ENCODE measurements at places on chromosomes 16 and 17.
A peak's percentile ranks its signal among the peaks of the same experiment; 100 is the strongest.

GRCh38 chr16:71473891-71474290, 11.8 kb upstream of the ZNF23 start:
- no peak for DNase-seq

GRCh38 chr17:44828919-44829522, 1.1 kb downstream of the GJC1 start:
- peak; percentile 34 for DNase-seq

GRCh38 chr17:65753348-65753747, 191.9 kb upstream of the AXIN2 start:
- no peak for DNase-seq

GRCh38 chr16:2056077-2056476, 8.3 kb downstream of the TSC2 start:
- peak; percentile 51 for DNase-seq

DNA sequence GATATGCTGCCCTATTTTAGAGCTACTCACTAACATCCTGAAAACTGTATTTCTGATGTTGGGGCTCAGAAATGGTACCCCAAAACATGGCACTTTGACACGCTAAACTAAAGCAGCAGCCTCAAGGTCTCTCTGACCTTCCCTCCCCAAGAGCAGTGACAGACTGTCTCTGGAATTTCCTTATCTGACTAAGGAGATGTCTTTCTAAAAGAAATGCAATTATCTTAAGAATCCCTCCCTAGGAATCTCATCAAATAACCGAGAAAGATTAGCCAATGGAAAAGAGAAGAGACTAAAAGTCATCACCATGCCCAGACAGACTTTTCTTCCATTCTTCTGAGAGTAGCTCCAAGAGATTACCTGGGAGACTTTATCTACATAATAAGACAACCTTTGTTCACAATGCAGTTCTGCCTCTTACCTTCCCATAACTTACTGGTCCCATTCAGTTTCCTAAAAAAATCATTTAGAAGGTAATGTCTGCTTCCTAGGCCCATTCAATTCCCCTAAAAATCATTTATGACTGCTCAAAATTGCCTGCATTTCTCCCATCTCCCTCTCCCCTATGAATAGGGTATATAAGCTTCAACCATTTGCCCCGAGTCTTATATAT, 123.9 kb downstream of the CPPED1 start:
- DNase-seq, result peak; percentile 14

DNA sequence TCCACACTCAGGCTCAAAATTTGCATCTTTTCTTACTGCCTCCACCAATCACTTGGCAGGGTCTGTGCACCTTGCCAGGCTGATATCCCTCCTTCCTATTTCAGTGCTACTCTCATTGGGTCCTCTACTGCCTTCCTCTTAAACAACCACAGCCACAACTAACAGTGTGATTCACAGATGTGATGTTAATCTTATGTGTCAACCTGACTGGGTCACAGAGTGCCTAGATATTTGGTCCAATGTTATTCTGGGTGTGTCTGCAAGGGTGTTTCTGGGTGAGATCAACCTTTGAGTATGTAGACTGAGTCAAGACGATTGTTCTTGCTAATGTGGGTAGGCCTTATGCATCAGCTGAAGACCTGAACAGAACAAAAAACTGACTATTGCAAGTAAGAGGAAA, 51.3 kb upstream of the IRX6 start:
- DNase-seq, result no peak

DNA sequence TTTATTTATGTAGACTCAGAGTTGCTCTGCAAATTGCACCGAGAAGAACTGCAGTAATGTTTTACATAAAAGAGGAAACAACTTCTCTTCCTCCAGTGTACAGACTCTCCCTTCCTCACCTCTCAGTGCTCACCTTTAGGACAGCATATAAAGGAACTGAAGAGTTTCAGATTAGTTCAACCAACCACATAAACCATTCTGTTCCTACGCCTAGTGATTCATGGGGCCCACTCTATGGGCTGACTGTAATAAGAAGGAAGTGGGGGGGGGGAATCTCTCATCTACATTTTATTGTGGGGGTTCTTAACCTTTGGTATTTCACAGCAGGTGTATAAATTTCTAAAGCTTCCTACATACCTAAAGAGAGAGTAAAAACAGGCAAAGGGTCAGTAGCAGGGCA, 18.3 kb downstream of the ZSWIM7 start:
- DNase-seq, result no peak

- DNase-seq, result peak; percentile 11
Observed at GRCh38 chr16:70253291-70254106, 1.8 kb upstream of the EXOSC6 start.

GRCh38 chr17:72421128-72422092, 300.6 kb downstream of the SOX9 start:
- DNase-seq, result peak; percentile 98

DNA sequence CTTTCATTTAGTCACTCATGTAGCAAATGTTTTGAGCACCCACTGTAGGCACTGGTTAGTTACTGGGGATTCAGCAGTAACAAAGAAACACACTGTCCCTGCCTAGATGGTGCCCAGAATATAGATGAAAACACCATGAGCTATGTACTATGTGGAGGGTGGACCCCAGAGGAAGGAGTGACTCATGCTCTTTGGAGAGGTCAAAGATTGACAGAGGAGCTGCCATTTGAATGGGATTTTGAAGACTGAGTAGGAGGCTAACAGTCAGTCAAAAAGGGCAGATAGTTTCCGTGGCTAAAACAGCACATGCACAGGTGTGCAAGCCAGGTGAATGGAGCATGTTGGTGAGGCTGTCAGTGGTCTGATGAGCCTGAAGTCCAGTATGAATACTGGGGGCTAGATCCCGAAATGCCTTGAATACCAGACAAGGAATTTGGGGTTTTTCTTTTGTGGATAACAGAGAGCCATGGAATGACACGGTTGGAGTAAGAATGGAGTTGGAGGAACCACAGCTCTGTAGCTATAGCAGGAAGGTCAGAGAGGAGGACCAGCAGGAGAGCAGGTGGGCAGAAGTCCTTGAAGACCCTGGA, 6.1 kb downstream of the IL21R start:
- peak; percentile 23 for DNase-seq

DNA sequence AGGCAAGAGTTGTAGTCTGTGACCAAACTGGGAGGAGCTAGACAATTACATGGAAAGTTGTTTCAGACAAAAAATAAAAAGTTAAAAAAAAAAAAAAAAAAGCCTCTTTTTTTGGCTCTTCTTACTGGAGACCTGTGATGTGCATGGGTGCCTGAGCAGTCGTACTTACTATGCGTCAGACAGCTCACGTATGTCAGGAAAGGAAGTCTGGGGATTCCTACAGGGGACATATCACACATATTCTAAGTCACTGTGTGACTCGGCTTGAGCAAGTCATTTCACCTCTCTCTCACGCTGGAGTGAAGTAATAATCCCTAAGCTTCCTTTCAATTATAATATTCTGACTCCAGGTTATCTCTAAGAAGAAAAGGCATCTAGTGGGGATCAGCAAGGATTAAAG, 6.0 kb downstream of the SLFN14 start:
- no peak for DNase-seq

DNA sequence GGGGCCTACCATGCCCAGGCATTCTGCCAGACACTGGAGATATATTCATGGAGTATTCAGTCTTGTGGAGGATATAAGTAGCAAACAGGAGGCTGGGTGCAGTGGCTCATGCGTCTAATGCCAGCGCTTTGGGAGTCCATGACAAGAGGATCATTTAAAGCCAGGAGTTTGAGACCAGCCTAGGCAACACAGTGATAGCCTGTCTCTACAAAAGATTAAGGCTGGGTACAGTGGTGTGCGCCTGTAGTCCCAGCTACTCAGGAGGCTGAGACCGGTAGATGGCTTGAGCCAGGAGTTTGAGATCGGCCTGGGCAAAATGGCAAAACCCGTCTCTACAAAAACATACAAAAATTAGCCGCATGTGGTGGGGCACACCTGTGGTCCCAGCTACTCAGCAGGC, 37.7 kb upstream of the CDH3 start:
- no peak for DNase-seq

GRCh38 chr17:56121191-56122051, 31.9 kb upstream of the ANKFN1 start:
- DNase-seq, result no peak

DNA sequence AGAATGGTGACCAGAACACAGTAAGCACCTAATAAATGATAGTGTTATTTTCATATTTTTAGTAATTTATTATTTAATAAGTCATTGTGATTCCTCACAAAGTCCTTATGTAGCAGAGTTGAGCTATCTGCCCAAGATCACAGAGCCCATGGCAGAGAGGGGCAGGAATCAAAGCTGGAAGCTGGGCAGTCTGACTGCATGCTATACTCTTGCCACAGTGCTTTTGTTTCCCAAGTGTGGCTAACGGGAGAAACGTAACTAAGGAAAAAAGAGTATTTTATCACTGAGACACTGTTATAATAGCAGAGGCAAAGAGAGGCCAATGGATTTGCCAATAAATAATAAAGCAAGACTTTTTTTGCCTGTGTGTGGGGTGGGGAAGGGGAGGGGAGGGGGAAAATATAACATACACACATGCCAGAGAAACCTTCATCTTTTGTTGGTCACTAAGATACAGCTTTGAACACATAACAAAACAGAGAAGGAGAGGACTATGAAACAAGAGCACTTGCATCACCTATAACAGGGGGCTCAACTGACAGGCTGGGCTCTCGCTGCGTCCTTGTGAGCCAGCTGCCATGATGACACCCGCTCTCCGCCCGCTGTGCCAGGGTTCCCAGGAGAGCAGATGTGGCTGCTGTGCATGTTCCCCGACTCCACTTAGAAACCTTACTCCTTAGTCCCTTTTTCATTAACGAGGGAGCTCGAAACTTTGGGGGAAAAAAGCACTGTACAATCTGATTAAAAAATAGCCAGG, 10.1 kb downstream of the CSNK2A2 start:
- peak; percentile 22 for DNase-seq

GRCh38 chr16:64278196-64278595, 843.7 kb downstream of the CDH11 start:
- DNase-seq, result no peak

GRCh38 chr16:85898521-85899442, at the start of gene IRF8:
TSS of gene IRF8 (plus strand) at chr16:85899162. CDS start at chr16:85903016, 3,854 bp downstream.
- DNase-seq, result peak; percentile 65

DNA sequence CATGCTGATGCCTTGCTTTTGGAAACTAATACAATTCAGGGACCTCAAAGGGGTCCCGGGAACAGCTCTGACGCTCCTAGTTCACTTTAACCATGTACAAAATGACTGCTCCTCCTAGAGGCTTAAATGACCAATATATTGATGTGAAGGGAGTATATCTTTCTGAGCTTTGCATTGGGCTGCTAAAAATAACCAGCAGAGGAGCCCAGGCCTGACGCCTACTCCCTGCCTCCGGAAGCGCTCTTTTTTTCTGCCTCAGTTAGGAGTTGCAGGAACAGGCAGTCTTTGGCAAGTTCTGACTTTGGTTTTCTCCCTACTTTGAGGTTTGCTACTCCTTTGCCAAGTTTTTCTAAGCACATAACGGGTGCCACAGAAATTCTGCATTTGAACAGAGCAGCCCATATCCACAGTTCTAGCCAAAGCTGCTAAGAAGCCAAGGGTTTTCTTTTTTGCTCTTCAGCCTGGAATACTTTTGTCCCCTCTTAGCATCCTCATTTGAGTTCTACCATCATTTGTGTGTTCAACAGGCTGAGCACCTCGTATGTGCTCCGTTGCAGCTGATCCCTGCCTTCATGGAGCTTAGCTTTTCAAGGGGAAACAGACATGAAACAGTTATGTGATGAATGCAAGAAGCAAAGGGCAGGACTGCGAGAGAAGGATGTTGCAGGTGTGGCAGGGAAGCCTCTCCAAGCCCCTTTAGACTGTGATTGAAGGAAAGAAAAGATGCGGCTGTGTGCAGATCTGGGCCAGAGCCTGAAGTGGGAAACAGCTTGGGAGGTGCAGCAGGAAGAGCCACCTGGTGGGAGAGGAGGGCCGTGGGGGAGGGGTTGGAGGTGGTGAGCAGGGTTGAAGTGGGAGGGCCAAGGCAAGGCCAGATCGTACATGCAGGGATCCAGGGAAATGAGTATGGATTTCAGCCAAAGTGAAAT, 2.8 kb upstream of the NAGPA start:
- no peak for DNase-seq

DNA sequence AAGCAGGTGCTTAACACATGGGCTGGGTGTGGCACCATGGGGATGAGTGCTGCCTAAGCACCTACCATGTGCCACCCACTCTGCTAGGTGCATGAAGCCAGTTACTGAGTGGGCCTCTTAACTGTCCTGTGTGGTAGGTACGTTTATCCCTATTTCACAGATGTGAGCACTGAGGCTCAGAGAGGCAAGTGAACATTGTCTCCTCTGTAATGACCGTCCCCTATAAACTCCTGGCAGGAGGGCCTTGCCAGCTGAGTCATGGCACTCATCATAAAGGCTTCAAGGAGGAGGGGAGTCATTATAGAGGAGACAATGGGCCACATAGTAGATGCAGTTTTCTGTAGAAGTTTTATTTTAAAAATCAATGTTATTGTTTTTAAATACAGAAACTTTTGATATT, 79.1 kb downstream of the RAB11FIP4 start:
- DNase-seq, result no peak

DNA sequence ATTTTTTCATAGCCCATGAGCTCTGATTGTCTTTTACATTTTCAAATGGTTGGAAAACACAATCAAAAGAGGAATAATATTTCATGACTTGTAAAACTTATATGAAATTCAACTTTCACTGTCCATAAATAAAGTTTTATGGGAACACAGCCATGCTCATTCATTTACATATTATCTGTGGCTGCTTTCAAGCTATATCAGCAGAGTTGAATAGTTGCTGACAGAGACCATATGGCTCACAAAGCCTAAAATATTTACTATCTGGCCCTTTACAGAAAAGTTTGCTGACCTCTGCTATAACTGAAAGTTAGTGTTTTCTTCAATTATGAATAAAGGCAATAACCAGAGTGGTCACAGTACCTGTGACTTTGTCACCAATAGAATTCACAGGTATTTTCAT, 128.2 kb upstream of the GNAO1 start:
- DNase-seq, result no peak

DNA sequence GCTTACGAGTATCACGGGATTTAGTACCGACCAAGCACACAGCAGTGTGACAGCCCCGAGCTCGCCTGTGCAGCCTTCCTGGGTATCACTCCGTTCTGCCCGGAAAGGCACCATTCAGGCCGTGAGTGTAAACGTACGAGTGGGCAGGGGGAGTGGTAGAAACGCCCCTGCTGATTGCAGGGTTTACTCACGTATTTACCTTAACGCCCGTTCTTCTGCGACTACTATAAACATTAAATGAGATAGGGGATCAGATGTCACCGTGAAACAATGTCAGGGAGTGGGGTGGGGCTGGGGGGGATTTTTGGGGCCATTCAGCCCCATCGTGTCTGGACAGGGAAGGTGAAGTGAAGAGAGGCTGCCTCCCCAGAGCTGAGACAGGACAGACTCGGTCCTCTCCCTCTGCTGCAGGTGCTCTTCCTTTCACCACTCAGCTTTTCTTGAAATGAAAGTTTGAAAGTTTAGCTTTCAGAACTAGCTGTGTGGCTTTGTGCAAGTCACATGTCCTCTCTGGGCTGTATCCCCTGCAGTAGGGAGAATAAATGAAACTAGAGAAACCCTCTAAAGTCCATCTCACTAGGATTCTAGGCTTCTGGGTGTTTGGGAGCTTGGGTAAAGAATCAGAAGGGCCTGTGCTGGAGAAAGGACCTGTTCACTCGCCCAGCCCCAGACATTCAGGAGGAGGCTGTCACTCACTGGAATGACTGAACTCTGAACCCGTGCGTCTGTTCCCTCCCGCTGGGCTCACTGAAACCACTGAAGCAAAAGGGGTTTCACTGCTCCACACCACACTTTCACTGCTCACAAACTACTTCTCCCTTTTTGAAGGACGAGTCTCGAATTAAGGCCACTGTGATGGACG, 66.7 kb downstream of the RPA1 start:
- no peak for DNase-seq

- no peak for DNase-seq
Observed at GRCh38 chr17:72700226-72700625, 392.3 kb downstream of the SLC39A11 start.
